ENCODE measurements at places on chromosomes 3 and 15.

GRCh38 chr3:86245360-86245759 is 745.6 kb downstream of the VGLL3 start:
- no peak for DNase-seq

GRCh38 chr15:58738046-58738707 is 11.3 kb downstream of the ADAM10 start:
- DNase-seq, result peak; percentile 38

DNA sequence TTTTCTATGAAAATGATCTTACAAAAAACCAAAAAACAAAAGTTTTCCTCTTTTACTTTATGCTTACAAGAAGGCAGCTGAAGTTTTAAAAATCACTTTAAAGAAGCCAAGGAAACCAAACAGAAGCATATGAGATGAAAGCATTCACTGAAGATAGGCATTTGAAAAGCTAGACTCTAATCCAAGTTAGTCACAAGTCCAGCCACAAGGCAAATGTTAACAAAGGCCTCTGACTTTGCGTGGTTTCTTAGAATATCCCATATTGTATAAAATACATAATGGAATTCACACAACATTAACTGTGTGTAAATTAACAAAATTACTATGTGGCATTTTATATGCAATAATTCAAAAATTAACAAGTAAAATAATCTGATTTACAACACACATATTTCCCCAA is 17.7 kb downstream of the MRPL3 start:
- no peak for DNase-seq

DNA sequence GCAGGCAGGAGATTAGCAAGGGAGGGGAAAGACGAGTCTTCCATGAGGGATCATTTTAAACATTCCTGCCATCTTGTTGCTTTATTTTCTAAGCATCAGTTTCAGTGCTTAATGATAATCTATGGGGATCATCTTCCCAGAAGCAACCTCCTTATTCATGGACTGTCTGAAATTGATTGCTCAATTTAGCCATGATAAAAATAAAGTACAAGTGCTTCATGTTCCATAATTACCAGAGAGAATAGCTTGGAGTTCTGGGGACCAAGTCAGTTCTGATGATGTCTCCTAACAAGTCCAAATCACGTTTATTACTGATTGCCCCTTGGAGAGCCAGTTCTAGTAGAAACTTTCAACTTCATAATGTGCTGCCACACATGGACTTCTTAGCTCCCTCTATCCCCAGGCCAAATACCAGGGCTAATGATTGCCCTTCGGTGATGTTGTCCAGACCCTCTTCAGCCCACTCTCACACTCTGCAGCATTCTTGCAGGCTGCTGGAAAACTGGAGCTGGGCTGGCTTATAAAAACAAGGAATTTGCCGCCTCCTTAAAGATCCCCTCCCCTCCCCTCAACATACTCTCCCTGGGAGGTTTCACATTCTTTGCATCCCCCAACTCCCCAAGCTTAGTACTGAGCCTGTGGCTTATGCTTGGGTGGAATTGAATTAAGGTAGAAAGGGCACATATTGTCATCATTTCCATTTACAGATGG is 222.1 kb upstream of the ADAMTS9 start:
- no peak for DNase-seq

GRCh38 chr15:98003996-98004395 is 43.5 kb downstream of the ARRDC4 start:
- DNase-seq, result no peak

DNA sequence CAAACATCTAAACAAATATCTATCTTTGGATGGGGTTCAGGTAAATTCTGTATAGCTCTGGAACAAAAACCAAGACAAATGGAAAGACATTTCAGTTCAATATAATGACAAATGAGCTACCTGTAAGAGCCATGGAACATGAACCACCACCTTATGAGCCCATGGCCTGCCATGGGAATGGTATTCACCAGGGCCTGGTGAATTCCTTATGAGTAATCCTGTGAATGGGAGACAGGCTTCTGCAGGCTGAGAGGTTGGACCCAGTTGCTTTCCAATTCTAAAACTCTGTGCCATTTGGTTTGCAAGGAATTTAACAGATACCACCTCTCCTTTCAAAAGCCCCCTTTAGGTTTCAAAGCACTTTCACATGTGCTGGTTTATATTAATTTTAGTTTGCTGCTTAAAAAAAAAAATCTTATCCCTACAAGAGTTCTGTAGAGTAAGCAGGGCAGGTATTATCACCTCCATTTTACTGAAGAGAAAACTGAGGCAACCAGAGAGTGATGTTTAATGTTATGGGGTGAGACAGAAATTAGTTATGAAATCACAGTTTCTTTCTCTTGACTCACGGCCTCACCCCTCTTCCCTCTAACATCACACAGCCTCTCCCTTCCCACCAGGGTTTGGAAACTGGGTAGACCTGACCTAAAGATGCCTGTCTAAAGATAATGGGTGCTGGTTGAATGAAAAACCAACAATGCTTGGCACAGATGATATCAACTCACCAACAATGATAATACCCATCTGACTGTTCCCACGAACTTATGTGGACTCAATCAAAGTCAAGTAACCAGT is 397.6 kb upstream of the WNT5A start:
- DNase-seq, result no peak

- DNase-seq, result peak; percentile 59
These were observed 168.2 kb downstream of the MBNL1 start for GRCh38 chr3:152436707-152437590.

All from hematopoietic multipotent progenitor cell treated with erythropoietin and hydrocortisone succinate and interleukin-3 and kit ligand, for 6 days (in vitro differentiated cells).